HFF-Myc (cell line): ENCODE measurements at places on chromosomes 13 and 19.

- no peak for DNase-seq
Observed at GRCh38 chr13:107834281-107834680, 381.1 kb downstream of the LIG4 start.

- no peak for DNase-seq
Observed at GRCh38 chr19:15974856-15975255, 26.0 kb downstream of the OR10H4 start.

GRCh38 chr19:47582320-47582909 is 9.5 kb upstream of the ZNF541 start:
- no peak for DNase-seq

DNA sequence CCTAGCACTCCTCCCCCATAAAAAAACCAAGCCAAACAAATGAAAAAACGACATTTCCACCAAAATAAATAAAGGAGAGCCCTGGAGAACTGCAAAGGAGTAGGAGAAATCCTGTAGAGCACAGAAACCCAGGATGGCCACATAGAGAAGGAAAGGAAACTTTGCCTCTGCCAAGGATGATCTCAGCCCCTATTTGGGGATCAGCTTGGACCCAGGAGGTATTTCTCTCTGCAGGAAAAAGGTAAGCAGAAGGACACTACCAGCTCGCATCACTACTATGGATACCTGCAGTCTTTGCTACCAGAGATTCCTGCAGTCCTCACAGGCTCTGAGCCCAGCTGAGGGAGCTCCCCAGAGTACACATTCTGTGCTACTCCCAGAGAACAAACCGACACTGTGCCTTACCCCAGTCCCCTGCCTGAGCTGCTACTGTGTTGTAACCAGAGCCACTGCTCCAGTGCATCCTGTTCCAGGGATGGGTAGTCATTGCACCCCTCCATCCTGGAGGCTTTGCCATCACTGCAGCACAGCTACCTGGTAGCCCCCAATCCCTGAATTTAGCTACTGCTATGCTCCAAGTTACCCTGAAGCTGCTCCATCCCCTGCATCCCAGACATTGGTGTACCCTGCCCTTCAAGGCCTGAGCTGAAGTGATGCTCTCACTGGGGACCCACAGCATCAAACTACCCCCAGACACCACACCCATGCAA is 41.7 kb downstream of the VWA8 start:
- no peak for DNase-seq

DNA sequence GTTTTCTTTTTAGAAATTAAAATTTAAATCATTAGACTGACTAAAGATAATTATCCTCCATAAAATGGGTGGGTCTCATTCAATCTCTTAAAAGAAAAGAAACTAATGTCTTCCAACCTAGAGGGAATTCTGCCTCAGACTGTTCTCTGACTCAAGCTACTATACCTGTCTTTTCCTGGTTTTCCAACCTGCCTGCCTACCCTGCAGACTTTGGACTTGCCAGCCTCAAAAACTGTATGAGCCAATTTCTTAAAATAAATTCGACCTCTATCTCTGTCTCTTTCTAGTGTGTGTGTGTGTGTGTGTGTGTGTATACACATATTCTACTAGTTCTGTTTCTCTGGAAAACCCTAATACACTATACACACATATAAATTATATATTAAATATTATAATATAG is 847.3 kb downstream of the PCDH17 start:
- no peak for DNase-seq

GRCh38 chr19:45186509-45187334 is 8.1 kb downstream of the BLOC1S3 start:
- DNase-seq: no peak

- no peak for DNase-seq
Observed at GRCh38 chr13:72651144-72651543, 76.3 kb downstream of the MZT1 start.

- no peak for DNase-seq
Observed at GRCh38 chr13:46572752-46573431, 19.9 kb downstream of the LRCH1 start.

- DNase-seq: no peak
Observed at GRCh38 chr19:48982280-48982679, 10.8 kb downstream of the GYS1 start.

- DNase-seq: no peak
Observed at GRCh38 chr13:51663973-51664957, 80.0 kb downstream of the WDFY2 start.

- DNase-seq: no peak
Observed at GRCh38 chr19:45752639-45753038, 16.4 kb downstream of the SIX5 start.

DNA sequence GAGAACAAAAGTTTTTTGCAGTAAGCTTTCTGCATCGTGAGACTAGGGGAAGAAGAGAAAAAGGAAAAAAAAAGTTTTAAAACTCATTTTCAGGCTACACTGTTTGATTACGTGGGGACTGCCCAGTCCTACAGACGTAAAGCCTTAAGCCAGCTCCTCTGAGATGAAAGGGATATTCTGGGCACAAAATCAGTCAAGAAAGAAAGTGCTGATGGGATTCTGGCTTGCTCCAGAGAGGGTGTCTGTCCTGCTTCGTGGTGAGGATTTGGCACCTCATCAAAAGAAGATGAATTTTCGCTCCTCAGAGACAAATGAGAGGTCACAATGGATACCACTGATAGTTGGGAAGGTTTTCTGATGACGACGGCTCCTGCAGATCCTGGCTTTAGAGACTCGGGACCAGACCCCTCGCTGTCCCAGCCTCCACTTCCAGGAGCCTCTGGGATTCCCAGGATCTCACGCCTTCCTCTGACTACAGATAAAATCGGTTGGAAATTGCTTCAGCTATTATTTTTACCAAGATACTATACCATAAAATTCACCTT is 9.7 kb downstream of the TEX29 start:
- no peak for DNase-seq

DNA sequence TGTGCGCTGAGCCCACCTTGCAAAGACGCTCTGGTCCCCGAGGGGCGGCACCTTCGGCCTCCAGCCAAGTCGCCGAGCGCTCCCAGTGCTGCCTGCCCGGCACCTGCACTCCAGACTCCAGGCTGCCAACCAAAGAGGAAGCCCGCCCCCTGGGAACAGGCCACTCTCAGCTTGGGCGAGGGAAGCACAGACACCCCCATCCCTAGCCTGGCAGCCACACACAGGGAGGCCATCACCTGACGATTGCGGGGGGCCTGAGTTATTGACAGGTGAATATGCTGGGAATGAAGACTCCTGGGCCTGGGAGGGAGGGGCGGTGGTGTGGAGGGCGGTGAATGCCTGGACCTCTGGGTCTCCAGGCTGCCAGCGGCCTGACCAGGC is 10.3 kb upstream of the ZNF492 start:
- no peak for DNase-seq

DNA sequence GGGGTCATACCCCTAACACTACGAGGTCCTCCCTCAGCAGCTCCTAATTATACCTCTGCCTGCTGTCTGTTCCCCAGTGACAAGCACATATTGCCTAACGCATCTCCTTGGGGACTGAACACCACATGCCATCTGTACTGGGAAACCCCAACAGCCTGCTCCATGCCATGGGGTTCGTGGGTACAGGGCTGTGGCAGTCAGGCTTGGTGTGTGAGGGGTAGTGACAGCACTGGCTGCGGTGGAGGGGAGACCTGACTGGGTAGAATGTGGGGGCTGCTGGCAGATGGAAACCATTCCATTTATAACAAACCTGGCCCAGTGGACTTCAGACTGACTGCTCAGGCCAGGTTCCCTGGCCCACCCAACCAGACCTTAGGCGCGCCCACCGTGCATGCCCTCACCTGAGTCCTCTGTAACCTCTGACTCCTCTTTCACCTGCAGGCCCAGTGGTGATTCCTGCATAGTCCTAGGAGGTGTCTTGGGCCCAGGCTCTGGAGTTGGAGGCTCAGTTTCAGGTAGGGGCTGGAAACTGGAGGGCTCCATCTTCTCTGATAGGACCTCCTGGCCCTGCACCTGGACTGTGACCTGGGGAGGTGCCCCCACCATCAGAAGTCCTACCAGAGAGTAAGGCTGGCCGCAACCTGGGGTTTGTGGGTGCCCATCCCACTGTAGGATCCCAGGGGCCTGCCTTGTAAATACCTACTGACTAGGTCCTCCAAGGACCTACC is 3.0 kb downstream of the MZF1 start:
- no peak for DNase-seq

DNA sequence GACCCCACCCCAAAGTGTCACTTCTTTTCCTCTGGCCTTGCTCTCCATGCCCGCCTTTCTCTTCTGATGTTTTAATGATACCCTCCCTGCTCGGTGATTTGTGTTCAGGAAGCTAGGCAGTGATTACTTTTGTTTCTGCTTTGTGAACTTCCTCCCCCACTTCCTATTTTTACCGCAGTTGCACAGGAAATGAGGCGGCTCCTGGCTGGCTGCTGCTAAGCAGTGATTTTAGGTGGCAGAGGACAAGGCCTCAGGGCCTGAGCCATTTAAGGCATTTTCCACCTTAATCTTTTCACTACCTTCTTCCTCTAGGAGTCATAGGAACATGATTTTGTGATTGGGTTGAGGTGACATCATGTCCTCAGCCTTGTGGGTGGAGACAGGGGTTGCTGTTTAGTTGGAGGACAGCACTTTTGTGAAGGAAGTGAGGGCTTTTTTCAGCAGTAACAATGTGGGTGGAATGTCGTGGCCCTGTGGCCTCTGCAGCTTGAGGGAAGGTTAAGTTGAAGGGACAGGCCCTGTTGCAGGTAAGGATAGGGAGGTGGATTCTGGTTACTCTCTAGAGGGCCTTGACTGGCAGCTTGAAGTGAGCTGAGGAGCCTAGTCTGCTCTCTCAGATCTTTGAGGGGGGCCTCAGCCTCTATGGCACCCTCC is 15.7 kb downstream of the GARRE1 start:
- peak; percentile 58 for DNase-seq

GRCh38 chr13:98488736-98489135 is 88.2 kb downstream of the STK24 start:
- no peak for DNase-seq

DNA sequence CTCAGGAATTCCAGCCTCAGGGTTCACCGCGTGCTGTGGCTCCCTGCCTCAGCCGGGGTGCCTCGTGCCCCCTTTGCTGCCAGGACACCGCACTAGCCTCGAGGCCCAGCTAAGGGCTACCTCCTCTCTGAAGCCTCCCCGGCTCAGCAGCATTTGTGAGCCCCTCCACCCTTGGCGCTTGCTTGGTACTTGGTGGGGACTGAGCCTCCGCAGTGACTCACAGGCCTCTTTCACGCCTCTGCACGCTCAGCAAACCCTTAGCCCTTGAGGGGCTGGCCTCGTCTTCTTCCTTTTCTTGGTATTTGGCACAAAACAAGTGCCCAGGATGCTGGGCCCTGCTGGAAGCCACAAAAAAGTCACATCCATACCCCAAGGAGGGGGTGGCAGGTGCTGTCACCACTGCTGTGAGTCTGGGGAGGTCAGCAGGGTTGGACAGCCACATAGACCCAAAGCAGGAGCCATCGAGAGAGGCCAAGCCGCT is 85.4 kb upstream of the TM9SF2 start:
- no peak for DNase-seq

DNA sequence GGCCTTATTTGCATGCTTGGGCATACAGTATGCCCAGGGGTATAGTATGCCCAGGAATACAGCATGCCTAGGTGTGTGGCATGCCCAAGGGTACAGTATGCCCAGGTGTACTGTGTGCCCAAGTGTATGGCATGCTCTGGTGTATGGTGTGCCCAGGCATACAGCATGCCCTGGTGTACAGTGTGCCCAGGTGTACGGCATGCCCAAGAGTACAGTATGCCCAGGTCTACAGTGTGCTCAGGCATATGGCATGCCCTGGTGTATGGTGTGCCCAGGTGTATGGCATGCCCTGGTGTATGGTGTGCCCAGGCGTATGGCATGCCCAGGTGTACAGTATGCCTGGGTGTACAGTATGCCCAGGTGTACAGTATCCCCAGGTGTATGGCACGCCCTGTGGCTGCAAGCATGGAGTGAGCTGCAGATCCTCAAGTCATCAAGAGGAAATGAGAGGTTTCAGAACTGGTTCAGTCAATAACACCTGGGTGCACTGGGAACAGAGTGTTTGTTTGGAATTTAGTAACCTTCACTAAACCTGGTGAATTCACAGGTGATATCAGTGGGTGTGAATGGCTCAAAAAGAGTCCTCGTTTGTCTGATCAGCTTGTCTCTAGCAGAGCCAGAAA is 7.8 kb upstream of the C13orf42 start:
- DNase-seq: no peak

GRCh38 chr13:54124700-54125099 is 1096.1 kb downstream of the OLFM4 start:
- DNase-seq: no peak

DNA sequence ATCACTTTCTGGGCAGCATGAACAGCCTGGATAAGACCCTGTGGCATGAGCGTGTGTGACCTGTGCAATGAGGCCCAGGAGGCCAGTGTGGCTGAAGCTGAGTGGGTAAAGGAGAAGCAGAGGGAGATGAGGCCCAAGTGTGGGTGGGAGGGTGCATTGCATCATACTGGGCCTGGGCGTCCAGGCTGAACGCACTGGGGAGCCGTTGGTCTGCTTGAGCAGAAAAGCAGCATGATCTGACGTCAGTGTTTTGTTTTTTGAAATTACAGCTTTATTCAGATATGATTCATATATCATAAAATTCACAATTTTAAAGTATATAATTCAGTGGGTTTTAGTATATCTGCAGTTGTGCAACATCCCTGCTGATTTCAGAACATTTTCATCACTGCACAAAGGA is 409.7 kb downstream of the HS6ST3 start:
- no peak for DNase-seq

DNA sequence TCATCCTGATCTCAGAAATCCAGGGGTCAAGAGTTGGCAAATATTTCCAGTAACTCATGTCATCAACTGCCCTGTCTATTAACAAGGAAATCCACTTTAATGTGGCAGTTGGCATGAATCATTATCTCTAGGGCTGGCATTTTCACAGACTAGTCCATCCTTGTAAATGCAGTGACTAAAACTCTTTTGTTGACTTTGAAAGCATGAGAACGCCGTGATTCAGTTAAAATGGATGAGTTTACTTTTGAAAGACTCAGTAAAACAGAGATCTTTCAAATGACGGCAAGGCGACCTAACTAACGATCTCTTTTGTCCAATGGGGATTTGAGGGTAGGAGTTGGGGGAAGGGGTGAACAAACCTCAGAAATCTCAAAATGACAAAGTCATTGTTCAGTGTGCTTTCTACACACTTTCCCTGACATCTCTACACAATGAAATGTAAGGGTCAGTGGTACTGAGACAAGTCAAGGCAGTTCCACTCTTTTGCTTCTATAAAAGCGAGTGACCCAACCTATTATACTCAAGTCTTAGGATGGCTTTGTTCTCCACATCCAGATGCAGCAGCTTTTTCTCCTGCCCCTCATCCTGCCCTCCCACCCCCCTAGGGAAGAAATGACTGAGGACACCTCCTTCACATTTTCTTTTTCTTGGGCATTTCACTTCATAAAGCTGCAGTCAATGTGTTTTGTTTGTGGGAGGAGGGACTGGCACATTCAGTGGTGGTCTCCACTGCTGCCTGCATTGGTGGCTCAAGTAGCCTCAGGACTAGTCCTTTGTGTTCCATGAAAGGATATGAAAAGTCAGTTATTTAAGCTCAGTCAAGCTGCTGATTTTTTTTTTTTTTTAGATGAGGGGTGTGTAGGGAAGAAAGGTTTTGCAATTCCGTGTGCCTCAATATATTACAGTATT is 200.5 kb downstream of the ABCC4 start:
- peak; percentile 20 for DNase-seq

GRCh38 chr19:49064029-49064629 is 489 bp downstream of the NTF4 start:
- no peak for DNase-seq
